ENCODE measurements at places on chromosomes 2 and 18.

DNA sequence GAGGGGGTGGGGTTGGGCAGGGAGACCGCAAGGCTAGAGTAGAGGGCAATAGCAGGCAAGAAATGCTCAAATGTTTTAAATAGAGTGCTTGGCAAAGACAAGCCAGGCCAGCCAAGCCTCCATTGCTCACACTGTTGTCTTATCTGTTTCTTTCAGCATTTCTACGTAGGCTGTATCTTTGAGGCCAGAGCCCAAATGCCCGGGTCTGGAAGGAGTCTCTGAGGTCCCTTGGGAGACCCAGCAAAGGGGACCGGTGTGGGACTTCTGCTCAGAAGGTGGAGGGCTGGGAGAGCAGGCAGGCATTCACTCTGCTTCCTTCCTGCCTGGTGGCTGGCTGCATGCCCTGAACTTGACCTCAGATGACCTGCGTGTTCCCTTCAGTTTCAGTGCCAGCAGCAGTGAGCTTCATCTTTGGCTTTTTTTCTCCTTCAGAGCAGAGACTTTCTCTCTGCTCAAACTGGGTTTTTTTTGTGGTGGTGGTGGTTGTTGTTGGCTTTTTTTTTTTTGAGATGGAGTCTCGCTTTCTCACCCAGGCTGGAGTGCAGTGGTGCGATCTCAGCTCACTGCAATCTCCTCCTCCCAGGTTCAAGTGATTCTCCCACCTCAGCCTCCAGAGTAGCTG, 13.7 kb upstream of the TET3 start:
- DNase-seq, result peak; percentile 47

- DNase-seq, result no peak
Observed at GRCh38 chr2:237310515-237311114, 103.3 kb downstream of the COL6A3 start.

DNA sequence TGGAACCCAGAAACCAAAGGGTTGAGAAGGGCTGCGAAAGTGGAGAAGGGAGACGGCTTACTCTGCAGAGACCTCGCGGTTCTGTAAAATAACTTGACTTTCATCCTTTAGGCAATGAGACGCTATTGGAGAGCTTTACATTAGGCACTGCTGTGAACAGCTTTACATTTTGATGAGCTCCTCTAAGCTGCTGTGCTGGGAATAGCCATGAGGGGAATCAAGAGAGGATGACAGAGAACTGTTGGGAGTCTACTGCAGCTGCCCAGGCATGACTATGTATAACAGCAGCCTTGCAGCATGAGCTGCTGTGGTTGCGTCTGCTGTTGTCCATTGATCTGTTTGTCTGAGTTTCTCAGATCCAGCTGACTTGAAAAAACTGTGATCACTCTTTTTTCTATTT, 310.8 kb upstream of the MAP2 start:
- no peak for DNase-seq

GRCh38 chr18:77359561-77360314, 110.1 kb downstream of the GALR1 start:
- DNase-seq, result no peak

DNA sequence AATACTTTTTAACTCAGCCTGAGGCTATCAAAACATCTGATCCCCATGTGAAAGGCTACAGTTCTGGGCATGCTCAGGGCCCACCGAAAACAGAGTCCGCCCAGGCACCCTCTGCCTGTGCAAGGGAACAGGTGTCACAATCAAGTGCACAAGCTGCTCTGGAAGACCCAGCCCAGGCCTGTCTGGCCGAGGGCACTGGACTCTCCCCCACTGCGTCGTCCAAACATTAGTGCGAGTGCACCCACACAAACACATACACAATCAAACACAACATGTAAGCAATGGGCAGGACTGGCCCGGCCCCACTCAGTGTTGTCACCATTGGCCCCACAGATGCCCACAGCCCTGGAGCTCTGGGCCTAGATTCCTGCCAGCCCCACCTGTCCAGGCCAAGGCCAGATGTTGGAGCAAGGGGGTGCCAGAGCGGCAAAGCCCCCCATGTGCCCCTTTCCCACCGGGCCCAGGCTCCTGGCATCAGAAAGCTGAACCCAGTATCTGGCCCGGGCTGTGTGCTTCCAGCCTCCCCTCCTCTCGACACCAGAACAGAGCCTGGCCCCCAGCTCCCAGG, 617 bp upstream of the ALPG start:
- no peak for DNase-seq

DNA sequence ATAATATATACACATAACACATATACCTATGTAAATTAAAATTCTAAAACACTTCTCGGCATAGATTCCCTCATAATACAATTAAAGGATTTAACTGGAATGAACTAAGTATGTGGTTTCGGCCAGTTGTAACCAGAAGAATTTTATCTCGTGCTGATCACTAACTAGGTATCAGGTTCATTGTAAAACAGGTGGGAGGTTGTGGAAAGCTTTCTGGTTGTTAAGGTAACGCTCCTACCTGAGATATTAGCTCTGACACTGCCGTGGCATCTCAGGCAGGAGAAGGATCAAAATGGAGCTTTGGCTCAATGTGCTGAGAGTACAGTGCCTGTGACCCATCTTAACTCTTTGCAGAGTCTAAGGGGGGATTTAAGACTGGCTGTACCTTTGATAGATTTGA, 42.5 kb downstream of the SLC9A2 start:
- DNase-seq, result no peak

- no peak for DNase-seq
Observed at GRCh38 chr2:126885751-126886210, 12.9 kb upstream of the TEX51 start.

DNA sequence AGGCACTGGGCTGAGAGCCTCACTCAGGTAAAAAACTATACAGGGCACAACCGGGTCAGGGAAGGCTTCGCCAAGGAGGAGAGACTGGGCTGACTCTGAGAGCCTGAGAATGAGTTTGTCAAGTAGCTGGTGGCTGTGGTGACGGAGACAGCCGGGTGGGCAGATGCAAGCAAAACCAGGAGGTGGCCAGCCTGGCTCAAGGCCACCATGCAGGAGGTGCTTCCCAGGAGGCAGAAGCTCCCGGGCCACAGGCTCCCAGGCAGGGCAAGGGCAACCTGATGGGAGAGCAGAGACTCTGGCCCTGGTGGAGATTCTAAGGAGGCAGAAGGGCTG, 2.9 kb upstream of the INHBB start:
- DNase-seq, result no peak

GRCh38 chr2:126894585-126895182, 4.0 kb upstream of the TEX51 start:
- no peak for DNase-seq

GRCh38 chr2:23947350-23947749, 7.1 kb downstream of the UBXN2A start:
- no peak for DNase-seq

GRCh38 chr2:7780321-7780720, 863.1 kb downstream of the RNF144A start:
- DNase-seq, result no peak

GRCh38 chr2:199085261-199085660, 372.5 kb downstream of the SATB2 start:
- DNase-seq, result no peak

GRCh38 chr2:51846796-51847195, 814.9 kb upstream of the NRXN1 start:
- DNase-seq, result no peak

DNA sequence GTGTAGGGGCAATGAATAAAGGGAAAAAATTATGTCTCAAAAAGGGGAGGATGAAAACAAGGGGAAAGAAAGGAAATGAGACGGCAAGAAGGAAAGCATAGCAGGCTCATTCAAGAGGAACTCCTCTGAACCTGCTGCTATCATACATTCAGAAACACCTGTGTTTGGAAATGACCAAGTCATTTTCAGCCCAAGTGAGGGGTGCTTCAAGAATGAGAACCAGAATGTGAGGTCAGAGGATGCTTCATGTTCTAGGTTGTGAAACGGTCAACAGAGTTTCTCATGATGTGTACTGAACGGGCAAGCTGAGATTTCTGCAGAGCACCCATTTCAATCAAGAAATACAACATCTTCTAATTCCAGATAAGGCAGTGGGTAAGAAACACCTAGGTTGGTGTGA, 1367.2 kb upstream of the CELF4 start:
- no peak for DNase-seq

- no peak for DNase-seq
Observed at GRCh38 chr18:36624451-36625167, 204.2 kb downstream of the TPGS2 start.

DNA sequence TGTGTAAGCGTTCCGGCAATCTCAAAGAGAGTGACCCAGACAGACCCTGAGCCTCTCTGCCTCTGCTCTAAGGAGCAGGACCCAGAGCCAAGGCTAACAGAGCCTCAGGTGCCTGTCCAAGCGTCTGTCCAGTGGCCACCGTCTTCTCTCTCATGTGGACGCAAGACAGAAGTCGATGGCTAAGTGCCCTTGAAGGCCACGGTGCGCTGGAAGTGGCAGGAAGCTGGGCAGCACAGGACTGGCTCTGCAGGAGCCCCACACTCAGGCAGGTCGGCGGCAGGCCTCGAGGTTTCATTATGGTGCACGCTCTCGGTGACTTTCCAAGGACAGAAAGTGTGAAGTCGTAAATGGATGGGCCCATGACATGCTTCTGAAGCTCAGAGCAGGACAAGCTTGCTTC, 49.1 kb downstream of the HDAC4 start:
- DNase-seq, result no peak

Data from DMS 273 treated with DMSO at 0.1 percent for 48 hours (cell line).